ENCODE measurements at places on chromosomes 16 and 17.

- DNase-seq = no peak
Measured at GRCh38 chr17:78592991-78593329, 15.8 kb upstream of the DNAH17 start.

DNA sequence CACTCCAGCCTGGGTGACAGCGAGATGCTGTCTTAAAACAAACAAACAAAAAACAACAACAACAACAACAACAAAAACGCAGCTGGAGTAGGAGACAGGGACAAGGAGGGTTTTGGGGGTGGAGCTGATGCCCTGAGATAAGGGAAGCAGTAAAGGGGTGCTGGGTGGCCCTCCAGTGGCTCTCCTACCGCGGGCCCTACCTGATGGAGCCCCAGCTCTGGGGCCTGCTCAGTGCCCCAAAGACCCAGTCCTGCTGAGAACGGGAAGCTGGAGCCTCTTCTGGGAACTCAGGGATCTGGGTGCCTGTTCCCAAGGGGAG lies 21.3 kb upstream of the NAGS start:
- no peak for DNase-seq

DNA sequence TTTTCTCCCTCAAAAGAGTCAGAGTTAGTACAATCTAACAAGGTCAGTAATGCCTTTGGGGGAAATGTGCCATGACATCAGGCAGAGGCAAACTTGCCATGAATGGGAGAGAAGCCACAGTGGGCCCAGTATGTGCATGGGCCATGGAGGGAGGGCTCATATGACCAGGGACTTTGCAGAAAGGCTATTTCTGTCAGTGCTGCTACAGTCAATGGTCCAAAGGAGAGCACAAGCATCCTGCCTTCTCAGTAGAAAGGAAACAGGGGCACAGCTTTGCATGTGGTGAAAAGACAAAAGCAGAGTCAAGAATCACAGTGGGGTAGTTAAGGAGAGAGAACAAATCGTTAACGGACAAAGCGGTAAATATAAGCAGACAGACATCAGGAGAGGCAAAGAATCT lies 11.2 kb upstream of the CORO6 start:
- no peak for DNase-seq

DNA sequence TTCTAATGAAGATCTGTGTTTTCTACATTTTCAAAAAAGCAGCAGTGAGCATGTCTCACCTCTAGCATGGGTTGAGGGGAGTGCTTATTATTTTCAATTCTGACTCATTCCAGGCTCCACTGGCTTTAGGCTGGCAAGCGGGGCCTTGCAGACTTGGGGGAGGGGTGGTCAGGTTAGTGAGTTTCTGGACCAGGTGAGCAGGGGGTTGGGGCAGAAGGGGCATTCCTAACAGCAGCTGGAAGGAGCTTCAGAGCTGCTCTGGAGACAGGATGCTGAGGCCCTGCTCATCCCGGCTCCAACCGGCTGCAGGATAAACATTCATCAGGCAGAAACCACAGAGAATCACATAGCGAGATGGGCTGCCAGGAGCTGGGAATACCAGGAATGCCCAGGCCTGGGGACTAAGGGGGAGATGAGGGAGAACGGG lies 10.5 kb upstream of the KRT19 start:
- DNase-seq = no peak

DNA sequence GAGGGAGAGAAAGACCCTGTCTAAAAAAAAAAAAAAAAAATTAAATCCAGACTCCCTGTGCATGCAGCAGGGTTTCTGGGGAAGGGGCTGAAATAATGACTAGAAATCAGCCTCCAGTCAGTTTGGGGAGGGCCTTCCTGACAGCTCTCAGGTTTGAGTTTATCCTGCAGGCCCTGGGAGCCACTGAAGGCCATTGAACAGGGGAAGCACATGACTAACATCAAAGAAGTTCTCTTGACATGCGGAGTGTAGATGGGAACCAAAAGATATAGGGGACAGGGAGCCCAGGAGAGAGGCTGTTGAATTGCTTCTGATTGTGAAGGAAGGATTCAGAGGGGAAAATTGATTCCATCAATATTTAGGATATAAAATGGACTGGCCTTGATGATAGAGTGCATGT lies 2.8 kb upstream of the RABEP2 start:
- no peak for DNase-seq

- DNase-seq = no peak
Measured at GRCh38 chr16:5367951-5368350, 270.4 kb upstream of the EEF2KMT start.

DNA sequence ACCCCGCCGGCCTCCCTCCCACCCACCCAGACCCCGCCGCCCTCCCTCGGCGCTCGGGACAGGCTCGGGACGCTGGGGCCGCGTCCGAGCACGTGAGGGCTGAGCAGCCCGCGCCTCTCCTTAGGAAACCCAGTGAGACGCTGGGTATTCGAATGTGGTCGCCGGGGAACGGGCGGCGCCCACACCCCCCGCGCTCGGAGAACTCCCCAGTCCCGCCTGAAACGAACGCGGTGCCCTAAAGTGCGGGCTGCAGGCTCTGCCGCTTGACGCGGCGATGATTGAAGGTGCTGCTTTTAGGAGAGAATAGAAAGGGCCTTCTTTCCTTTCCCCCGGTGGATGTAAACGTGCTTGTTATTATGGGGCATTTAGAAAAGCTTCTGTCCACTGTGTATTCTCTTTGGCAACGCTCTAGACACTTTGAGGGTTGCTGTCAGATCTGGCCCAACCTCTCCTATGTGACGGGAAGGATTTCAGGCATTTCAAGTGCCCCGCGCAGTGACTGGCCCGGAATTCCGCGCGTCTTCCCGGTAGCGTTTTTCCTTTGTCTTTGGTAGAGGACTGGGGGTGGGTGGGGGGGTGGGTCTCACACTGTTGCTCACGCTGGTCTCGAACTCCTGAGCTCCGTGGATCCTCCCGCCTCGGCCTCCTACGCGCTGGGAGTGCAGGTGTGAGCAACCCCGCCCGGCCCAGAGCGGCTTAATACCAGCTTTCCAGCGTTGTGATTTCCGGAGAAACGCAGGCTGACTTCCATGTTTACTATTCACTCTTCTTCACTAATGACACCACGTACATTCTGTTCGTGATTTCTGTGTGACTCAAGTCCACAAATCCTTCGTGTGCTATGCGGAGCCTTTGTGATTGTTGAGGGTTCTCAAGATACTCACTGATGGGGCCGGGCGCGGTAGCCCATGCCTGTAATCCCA lies 21.8 kb upstream of the FOXK2 start:
- no peak for DNase-seq

- no peak for DNase-seq
Measured at GRCh38 chr16:78277321-78278055, 178.0 kb downstream of the WWOX start.

DNA sequence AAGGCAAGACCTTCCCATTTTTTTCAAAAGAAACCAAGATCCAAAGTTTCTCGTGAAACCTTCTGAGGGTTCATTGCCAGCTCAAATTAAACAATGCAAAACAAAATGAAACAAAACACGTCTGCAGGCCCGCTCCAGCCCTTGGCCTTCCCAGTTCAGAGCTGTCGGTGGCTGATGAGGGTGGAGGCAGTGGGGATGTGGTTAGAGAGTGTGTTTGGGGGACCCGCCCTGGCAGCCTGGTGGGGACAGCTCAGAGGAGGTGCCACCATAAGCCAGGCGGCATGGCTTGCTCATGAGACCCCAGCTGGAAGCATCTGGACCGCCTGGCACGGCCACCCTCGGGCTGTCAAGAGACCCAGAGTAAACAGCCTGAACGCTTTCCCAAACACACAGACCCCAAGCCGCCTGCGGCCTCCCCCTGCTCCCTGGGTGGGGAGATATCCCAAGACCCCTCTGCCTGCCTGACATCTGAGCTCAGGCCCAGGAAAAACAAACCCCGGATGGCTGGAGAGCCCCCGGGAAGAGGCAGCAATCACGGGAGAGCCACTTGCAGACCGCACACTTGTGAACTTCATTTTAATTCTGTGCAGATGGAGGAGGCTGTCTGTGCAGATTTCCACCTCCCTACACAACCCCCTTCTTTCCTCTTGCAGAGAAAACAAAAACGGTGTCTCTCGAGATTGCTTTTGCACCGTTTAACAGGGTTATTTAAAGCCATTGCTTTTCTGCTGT lies 35.4 kb upstream of the LITAF start:
- peak; percentile 46 for DNase-seq

GRCh38 chr16:83630979-83631378 lies 176.8 kb upstream of the HSBP1 start:
- DNase-seq = no peak

- DNase-seq = no peak
Measured at GRCh38 chr17:79835470-79835899, 3.8 kb downstream of the CBX4 start.

GRCh38 chr17:58783380-58783779 lies 27.7 kb downstream of the PPM1E start:
- DNase-seq = no peak

DNA sequence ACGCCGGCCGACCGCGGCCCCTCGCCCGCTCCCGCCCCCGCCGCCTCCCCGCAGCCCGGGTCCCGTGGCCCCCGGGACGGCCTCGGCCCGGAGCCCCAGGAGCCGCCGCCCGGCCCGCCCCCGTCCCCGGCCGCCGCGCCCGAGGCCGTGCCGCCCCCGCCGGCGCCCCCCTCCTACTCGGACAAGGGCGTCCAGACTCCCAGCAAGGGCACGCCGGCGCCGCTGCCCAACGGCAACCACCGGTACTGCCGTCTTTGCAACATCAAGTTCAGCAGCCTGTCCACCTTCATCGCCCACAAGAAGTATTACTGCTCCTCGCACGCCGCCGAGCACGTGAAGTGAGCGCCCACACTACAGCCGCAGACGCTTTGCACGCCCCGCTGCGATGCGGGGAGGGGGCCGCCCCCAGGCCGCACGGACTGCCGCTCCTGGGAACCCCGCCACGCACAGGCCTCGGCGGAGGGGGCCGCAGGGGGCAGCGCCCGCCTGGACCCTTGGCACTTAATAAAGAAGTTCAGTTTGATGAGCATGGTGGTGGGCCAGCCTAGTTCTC lies 35.5 kb upstream of the ZC3H18 start:
- no peak for DNase-seq

DNA sequence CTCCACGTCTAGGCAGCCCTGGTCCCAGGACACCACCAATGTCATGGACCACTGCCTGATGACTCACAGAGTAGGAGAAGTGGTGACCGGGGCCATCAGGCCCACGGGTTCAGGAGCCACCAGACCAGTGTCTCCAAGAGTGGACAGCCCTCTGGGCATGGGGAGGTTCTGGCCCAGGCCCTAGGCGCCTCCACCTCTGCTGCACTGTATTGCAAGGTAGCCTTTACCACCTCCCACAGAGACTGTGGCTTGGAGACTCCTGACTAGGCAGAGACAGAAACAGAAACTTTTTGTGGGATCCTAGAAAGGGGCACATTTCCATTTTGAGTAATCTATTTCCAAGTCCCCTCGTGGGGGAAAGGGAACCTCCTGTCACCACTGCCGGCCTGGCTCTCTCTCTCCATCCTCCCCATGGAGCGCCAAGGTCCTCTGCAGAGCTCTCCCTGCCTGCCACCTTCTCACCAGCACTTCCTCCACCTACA lies 2.9 kb downstream of the CDIP1 start:
- no peak for DNase-seq

DNA sequence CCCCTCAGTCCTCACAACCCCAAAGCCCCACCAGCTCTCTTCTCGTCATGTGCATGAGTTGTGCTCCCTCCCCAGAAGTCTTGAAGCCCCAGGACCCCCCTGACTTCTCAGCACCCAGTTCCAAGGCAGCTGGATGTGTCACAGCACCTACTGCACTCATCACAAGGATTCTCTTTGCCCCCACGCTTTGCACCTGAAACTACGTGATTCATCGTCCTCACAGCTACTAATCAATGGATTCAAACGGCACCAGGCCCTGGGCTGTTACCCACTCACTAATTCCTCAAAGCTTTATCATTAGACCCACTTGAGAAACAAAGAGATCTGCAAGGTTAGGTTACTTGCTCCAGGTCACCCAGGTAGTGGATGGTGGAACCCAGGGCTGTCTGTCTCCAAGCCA lies 45.1 kb upstream of the NDRG4 start:
- DNase-seq = no peak

GRCh38 chr17:59466946-59467801 lies 98.2 kb upstream of the DHX40 start:
- no peak for DNase-seq

- DNase-seq = no peak
Measured at GRCh38 chr16:81516478-81517149, 72.0 kb downstream of the CMIP start.

DNA sequence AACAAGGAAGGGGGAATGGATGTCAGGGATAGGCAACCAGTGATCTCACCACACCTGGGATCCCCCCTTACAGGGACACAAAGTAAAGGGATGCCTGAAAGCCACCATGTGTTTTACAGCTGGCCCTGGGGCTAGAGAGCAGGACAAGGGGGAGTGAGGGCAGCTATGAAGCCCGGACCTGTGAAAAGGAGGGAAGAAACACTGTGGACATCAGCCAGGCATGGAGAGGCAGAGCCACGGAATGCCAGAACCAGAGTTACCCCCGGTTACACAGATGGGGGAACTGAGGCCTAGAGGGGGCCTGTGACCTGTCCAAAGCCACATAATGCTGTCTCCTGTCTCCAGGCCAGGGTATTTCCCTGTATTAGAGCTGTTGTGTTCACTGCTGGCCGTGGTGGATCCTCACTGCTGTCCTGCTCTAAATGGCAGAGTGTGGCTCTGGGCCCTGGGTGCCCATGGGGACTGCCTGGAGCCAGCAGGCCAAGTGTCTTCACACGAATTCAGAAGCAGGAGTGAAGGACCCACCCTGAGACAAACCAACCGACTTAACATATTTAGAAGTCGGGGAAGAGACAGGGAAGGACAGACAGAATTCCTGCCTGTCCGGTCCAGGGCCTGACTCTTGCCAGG lies 29.7 kb upstream of the ITGA3 start:
- no peak for DNase-seq

- DNase-seq = no peak
Measured at GRCh38 chr17:44384823-44385286, 4.6 kb downstream of the ITGA2B start.

- no peak for DNase-seq
Measured at GRCh38 chr16:84582958-84583516, 34.8 kb downstream of the COTL1 start.

GRCh38 chr17:35540589-35541404 lies 3.3 kb upstream of the SLFN12L start:
- DNase-seq = no peak

DNA sequence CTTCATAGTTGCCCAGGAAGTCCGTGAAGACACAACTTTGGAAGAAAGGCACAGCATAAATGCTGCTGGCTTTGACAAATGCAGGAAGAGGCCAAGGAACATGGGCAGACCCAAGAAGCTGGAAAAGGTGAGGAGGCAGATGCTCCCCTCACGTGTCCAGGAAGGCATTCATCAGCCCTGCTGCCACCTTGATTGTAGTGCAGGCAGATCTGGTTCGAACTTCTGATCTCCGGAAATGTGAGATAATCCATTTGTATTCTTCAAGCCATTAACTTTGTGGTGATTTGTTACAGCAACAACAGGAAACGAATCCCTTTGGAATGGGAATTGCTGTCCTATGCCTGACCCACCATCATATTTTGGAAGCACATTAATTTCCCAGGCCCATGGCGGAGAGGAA lies 28.5 kb upstream of the LCMT1 start:
- no peak for DNase-seq

All from stimulated activated CD8-positive, alpha-beta memory T cell treated with anti-CD3 and anti-CD28 coated beads, Interleukin-12 subunit alpha, Interleukin-12 subunit beta, amount 100 ng/mL, for 1 hour (primary cell).